ENCODE measurements at places on chromosomes 1 and 21.

GRCh38 chr1:151843398-151843797 is 3.8 kb upstream of the C2CD4D start:
- no peak for DNase-seq

- no peak for DNase-seq
Measured at GRCh38 chr21:34519016-34519415, 7.0 kb upstream of the KCNE1 start.

- DNase-seq: no peak
Measured at GRCh38 chr1:206708058-206708457, 23.4 kb downstream of the MAPKAPK2 start.

- no peak for DNase-seq
Measured at GRCh38 chr21:27683292-27683691, 716.4 kb upstream of the ADAMTS5 start.

GRCh38 chr21:38787461-38788274 is 18.1 kb upstream of the ETS2 start:
- peak; percentile 75 for DNase-seq

- peak; percentile 87 for DNase-seq
Measured at GRCh38 chr1:6922096-6922931, 137.1 kb downstream of the CAMTA1 start.

- DNase-seq: peak; percentile 7
Measured at GRCh38 chr1:30407865-30408580, 315.4 kb downstream of the MATN1 start.

GRCh38 chr1:30847358-30847972 is 61.1 kb downstream of the SDC3 start:
- no peak for DNase-seq

- DNase-seq: no peak
Measured at GRCh38 chr1:85444381-85444780, 20.6 kb downstream of the DDAH1 start.

DNA sequence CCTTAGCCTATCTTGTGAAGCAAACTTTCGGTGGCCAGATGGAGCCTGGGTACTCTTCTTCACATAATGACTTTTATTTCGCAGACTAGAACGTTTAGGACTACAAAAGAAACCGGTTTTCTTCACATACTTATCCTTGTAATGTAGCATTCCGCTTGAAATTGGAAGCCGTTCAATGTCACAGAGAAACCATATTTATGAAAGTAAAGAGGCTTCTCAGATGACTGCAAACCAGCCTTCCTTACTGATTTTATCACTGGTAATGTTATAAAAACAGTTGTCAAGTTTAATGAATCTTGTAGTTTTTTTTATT is 94.1 kb downstream of the PPIAL4G start:
- DNase-seq: no peak

DNA sequence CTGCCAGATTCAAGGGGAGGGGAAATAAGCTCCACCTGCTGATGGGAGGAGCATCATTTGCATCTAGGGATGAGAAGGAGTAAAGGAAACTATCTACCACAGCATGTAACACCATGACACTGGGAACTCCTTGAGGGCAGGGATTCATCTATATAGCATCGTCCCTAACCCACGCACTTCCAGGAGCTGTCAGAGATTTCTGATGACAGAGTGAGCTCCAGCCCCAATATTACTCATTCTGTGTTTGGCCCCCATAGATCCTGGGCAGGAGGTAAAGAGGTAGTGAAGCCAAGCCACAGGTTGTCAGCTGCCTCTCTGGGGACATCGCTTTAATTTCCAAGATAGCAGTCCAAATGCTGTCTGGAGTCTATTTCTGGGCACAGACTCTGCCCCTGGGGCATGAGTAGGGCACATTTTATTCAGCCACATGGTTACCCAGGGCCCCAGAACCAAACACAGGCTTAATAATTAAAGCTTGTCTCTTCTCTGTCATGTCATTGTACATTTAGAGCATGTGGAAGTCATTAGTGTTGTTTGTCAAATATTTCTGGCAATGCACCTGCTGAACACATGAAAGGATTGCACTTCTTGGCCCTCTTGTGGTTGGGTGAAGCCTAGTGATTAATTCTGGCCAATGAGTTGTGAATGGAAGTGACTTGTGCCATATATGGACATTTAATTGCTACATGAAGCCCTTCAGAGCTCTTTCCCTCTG is 105.9 kb upstream of the POU3F1 start:
- no peak for DNase-seq

GRCh38 chr21:26810676-26811415 is 34.4 kb downstream of the ADAMTS1 start:
- peak; percentile 62 for DNase-seq

GRCh38 chr1:57348921-57349320 is 74.9 kb downstream of the DAB1 start:
- DNase-seq: no peak

DNA sequence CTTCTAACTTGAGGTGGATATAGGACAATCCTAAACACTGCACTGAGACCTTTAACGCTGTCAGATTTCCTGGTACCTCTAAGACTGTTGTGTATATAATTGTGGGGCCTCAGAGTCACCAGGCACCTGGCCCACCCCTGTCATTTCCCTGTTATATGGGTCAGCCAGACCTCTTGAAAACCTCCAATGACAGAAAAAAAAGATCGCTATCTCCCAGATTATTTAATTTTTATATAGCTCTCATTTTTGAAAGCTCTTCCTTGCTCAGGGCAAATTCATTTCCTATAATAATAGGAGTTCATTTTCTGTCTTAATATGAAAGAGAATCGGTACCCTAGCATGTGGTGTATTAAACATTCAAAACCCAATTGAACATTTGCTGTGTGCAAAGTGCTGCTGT is 56.7 kb downstream of the ZP4 start:
- no peak for DNase-seq

DNA sequence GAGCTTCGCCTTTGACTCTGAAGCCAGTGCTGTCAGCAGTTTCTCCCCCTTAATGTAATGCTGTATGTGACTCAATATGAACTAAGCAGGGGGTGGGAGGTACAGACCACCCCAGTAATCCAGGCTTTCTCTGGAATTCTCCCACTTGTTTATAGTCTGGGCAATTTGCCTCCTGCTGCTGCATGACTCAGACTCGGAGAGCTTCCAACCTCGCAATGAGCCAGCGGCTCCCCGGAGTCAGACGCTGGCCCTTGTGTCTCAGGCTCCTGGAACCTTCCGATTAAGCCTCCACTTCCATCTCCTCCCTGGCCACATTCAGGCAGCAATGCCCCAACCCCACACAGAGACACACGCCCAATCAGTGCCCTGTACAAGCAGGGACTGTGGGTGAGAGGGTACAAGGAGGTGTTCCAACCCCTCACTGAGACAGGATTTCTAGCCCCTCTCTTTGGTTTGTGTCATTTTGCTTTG is 471.7 kb upstream of the VAMP3 start:
- DNase-seq: peak; percentile 96

DNA sequence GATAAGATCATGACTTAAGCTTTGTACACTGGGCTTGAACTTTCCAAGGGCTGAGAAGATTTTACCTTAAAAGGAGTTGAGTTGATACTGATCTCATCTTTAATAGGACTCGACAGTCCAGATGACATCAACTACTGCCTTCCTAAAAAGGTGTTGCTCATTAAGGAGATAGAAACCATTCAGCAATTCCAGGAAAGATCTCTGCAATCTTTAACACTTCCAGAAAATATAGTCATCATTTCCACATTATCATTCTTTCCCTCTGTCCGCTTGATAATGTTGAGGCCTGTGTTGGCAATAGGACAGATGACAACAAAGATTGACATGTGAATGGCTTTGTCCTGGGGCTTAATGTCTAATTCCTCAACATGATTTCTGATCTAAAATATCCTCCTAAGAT is 145.4 kb upstream of the C1orf21 start:
- no peak for DNase-seq

DNA sequence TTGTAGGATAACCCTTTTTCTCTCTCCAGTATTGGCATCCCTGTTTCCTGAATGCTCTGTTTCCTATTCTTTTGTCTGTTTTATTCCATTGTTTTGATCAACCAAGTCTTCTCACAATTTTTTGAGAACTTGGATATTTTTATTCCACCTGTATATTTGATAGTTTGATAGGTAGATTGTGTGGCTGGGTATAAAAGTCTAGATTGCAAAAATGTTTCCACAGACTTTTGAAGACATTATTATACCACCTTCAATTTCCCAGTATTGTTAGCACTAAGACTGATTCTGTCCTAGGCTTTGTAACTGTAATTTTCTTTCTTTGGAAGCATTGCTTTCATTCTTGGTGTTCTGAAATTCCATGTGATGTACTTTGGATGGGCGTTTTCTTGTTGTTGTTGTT is 9.6 kb upstream of the DNAJC11 start:
- DNase-seq: no peak

DNA sequence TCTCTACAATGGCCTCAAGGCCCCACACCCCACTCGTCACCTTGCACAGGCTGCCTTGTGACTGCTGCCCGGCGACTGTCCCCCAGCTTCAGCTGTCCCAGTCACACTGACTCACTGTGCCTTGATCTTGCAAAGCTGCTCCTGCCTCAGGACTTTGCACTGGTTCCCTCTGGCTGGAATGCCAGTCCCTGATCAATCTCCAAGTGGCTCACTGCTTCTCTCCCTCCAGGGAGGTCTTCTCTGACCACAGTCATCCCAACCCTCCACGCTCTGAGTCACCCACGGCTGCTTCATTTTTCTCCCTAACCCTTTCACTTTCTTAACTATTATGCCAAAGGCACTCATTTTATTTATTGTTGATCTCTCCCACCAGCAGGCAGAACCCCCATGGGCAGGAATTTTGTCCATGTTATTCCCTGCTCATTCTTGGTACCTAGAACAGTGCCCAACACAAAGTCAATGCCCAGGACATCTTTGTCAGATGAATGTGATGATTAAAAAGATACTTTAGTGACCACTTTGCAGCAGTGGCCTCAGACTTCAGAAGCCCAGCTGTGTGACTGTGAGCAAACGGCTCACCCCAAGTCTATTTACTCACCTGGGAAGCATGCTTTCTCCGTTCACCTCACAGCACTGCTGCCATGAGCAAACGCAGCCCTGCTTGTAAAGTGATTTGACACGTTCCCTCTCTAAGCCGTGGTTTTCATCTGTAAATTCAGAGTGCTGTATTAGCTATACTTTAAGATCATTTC is 53.4 kb downstream of the ZBTB18 start:
- DNase-seq: peak; percentile 70

DNA sequence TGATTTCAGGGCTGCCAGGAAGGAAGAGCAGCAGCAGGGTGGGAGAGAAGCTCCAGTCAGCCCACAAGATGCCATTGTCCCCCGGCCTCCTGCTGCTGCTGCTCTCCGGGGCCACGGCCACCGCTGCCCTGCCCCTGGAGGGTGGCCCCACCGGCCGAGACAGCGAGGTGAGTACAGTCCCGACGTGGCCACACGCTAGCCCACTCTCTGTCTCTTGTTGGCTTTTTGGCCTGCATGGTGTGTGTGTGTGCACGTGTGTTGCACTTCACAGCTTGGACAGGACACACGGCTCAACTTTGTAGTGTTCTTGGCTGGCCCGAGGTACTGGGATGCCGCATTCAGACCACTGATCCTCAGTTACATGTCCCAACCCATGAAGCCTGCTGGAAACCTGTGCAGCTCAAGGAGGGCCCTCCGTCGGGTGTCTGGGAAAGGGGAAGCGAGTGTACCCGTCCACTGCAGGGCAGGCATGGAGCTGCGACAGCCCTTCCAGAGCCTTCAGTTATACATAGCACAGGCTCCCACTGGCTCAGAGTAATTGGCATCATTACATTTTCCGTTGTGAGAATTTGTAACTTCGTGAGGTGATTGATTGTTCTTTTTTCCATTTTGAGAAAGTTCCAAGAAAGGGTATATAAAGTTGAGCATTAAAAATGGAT is 454 bp downstream of the CORT start:
- DNase-seq: no peak

GRCh38 chr21:36425286-36425685 is 40.1 kb downstream of the CHAF1B start:
- peak; percentile 49 for DNase-seq

DNA sequence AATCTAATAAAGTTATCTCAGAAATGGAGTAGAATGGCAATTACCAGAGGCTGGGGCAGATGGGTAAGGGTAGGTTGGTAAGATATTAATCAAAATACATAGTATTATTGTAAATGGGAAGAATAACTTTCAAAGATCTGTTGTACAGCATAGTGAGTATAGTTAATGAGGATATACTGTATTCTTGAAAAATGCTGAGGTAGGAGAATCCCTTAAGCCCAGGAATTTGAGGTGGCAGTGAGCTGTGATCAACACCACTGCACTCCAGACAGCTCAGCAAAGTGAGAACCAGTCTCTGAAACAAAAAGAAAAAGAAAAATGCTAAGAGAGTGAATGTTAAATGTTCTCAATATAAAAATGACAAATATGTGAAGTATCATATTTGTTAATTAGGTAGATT is 1033.7 kb downstream of the KCNT2 start:
- DNase-seq: no peak

DNA sequence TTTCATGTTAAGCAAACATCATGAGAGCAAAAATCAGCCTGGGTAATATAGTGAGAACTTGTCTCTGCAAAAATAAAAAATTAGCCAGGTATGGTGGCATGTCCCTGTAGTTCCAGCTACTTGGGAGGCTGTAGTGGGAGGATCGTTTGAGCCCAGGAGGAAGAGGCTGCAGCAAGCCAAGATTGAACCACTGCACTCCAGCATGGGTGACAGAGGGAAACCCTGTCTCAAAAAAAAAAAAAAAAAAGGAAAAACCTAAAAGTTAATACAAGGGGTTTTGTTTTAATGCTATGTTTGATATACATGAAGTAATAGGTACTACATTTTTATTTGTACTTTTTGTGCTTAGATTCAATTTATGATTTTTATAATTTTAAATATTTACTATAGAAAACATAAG is 27.1 kb upstream of the SLC35A3 start:
- DNase-seq: peak; percentile 1

DNA sequence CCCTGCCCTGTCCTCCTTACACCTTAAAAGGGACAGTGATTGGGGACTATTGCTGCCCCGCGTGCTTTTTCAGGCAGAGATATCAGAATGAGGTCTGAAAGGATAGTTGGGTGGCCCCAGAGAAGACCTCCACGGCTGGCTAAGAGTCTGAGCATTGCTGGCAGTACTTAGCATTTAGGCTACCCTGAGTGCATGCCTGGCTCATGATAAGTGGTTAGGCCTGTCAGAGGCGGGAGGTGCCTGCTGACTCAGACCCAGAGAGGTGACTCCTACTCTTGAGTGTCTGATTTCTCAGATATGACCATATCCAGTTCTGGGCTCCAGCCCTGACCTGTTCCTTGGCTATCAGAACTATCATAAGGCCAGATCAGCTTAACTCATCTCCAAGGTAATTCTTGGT is 213.7 kb downstream of the PBX1 start:
- DNase-seq: peak; percentile 93

GRCh38 chr1:200654660-200655059 is 15.0 kb downstream of the DDX59 start:
- DNase-seq: no peak

GRCh38 chr1:41738475-41738874 is 180.2 kb downstream of the HIVEP3 start:
- peak; percentile 35 for DNase-seq

- peak; percentile 3 for DNase-seq
Measured at GRCh38 chr1:177170756-177171535, at the start of gene BRINP2. Gene BRINP2 (plus strand): TSS chr1:177170958. CDS start chr1:177229877, 58,919 bp downstream.

- no peak for DNase-seq
Measured at GRCh38 chr21:45039317-45040156, 34.8 kb upstream of the ADARB1 start.
